Hypothalamus (tissue), 51 donors: ENCODE measurements at places on chromosomes 11 and 22.

DNA sequence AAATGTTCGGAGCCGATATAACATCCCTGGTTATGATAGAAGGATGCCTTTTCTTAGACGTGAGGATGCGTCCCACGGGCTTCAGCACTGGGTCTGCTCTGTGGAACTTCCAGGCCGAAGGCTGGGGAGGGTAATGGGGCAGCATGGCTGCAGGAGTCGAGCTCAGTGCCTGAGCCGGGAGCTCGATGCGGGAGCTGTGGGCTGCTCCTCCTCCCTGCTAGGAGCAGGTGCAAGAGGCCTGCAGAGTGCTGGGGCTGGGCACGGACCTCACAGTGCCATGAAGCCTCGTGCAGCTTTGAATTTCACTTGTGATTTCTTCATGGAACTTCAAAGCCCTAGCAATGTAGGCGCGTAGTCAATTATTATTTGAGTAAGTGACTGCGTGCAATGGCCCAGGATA lies 6.0 kb downstream of the TUBA8 start:
- no peak for DNase-seq

- DNase-seq: no peak
Measured at GRCh38 chr11:79437981-79438630, 2.7 kb downstream of the TENM4 start.

DNA sequence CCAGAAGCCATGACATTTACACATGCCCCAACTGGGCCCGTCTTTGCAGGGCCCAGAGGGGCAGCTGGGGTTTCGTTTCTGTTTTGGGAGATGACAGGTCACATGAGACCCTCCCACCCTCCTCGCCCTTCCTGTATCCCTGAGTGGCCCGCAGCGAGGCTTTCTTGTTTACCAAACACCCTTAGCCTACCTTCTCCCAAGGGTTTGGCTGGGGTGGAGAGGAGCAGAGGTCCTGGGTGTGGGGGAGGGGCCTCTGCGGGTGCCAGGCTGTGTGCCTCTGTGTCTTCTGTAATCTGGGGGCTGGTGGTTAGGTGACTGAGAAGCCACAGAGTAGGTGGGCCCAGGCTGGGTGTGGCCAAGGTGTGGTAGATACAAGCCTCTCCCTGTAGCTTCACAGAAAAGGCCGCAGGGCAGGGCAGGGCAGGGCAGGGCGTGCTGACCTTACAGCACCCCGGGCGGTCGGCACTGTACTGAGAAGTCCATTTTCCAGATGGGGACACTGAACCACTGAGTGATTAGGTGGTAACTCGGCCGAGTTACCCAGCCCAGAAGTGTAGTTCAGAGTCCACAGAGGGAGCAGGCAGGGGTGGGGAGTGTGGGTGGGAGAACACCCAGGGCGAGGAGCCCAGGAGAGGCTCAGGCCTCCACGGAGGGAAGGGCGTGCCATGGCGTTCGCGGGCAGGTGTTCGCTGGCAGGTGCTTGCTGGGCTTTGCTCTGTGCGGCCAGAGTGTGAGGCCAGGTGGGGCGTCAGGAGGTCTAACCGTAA lies 8.7 kb downstream of the PRR5 start:
- DNase-seq: no peak

GRCh38 chr11:79066456-79067351 lies 374.1 kb downstream of the TENM4 start:
- no peak for DNase-seq
